ENCODE measurements at places on chromosomes 2 and 18.

GRCh38 chr2:40204268-40204667 lies 247.6 kb downstream of the SLC8A1 start:
- DNase-seq, result no peak

DNA sequence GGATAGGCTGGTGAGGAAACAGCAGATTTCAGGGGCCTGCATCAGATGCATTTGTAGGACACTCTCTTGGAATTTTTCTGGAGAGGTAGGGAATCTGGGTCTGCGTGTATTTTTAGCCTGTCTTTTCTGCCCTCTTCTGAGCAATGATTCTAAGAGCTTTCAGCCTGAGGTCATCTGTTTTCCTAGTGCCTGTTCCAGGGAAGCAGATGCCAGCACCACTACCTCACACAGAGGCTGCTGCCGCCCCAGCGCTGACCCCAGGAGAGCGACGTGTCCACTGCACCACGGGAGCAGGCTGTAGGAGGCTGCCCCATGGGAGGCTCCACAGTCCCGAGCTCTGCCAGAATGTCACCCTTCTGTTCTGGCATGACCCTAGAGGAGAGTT lies 316.5 kb downstream of the CYP26B1 start:
- DNase-seq, result no peak

DNA sequence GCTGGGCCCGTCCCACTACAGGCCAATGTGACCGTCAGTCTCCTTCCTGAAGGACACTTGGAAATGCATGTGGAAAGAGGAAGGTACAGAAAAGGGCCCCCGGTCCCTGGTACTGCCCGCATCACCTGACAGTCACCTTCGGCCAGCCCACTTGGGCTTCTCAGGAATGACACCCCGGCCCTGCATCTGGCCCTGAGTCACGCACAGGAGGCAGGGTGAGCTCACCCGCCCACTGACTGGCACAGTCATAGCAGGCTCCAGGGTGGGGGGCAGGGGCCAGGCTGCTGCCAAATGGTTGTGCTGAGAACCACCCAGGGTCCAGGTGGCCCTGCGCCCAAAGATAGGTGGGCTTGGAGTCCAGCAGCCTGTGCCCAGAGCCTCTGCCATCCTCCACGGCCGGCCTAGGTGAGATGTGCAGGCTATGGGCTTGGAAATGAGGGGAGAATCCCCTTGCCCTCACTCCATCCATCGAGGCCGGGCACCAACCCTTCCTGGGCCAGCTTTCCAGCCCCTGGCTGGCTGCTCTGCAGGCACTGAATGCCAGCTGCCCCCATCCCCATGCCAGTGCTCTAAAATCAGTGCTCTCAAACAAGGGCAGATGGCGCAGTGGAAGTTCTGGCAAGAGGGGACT lies 14.1 kb downstream of the EMX1 start:
- peak; percentile 63 for DNase-seq

DNA sequence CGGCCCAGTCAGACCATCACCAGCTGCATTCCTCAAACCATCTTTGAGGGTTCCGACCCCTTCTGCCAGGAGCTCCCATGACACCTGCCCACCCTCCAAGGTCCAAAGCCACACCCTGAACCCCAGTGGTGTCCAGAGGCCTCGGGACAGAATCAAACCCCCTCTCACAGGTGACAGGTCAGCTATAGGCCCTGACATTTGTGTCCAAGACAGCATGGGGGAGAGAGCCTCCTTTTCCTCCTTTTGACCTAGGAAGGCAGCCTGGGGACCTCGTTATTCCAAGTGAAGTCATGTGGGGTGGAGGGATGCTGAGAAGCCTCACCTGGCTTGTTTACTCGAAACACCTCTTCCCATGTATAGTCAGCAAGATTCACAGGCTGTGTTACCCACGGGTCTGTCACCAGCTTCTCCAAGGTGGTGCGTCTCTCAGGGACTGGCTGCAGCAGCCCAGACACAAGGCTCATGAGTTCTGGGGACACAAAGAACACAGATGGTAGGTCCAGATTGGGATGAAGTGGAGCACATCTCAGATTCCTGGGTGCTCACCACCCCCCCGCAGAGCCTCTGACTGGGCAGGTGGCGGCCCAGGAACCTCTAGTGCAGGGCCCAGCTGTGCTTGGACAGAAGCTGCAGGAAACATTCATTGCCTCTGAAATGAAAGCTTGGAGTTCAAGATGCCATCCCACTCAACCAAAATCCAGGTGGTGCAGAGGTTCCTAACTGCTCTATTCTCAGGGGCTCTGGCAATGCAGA lies 5.1 kb upstream of the MTERF4 start:
- DNase-seq, result no peak

- DNase-seq, result no peak
Measured at GRCh38 chr18:67794521-67794920, 278.0 kb upstream of the DSEL start.

DNA sequence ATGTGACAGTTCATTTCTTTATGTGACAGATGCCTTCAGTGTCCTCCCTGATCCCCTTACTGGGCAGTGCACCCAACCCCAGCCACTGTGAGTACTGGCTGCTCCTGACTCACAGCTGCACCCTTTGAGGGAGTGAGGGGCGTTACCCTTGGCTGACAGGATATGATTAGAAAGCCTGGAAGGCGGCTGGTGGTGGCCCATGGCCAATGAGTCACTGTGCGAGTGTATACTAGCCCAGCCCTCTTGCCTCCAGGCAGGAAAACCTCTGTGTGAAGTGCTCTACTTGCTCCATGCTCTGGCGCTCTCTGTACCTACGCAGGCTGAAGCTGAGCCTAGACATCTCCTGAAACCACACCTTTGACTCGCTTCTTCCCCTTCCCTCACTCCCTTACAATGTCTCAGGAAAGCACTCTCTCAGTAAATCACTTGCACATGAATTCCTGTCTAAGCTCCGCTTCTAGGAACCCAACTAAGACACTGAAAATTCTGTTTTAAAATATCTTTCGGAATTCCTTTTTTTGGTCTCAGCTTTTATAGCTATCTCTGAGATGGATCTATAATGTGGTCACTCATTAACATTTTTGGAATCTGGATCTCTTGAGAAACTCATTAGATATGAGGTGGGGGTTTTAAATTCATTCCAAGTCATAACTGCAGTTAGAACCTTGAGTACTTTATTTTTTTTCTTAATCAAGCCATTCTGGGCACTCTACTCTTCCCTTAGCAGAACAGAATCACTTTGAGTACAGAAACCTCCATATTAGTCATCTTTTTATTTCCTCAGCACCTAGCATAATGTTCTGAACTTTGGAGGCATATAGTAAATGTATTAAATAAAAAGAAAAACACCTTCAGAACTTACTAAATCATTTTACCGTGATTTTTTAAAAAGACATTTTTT lies 25.3 kb upstream of the STAM2 start:
- DNase-seq, result peak; percentile 93

DNA sequence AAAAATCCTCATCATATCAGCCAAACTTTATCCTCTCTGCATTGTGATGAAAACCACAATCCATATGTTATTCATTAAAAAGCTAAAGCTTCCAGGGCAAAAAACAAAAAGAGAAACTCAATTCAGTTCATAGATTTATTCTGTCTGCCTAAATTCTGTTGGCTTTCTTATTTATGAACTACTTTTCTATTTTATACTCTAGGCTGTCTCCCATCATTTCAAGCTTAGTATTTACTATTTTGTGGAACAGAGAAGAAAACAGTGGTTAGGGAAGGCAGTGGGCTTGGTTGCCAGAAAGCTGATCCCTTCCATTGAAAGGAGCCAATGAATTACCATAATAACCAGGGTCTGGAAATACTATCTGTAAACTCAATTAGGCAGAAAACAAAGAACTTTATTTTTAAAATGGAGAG lies 71.8 kb downstream of the RAPH1 start:
- DNase-seq, result no peak

DNA sequence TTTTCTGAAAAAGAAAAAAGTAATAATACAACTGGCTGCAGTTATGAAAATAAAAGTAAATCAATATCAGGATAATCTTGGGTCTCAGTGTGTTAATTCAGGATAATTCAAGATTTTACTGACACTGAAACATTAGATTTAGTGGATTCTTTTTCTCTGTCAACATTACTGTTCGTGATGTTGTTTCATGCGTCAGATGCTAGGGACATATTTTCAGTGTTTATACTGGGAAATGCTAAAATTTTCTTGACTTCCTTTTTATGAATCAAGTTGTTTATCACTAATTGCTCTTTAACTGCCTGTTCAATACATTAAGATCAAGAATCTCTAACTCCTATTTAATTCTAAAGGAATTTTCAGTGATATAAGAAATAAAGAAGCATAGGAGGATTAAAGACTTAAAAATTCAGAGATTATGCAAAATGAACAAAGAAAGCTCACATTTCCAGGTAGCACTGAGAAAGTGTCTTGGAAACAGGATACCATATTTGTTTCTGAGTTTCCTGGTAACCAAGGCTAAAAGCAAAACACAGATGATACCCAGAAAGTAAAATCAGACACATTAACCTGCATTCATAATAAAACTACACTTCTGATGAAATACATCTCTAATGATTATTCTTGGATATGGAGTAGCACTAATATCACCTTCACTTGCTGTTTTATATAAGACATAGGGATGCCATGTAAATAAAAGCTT lies 174.0 kb downstream of the ARL4C start:
- no peak for DNase-seq

- DNase-seq, result no peak
Measured at GRCh38 chr2:212858496-212858895, 292.9 kb downstream of the IKZF2 start.

GRCh38 chr2:3654011-3654410 lies 4.0 kb upstream of the ALLC start:
- DNase-seq, result no peak

GRCh38 chr2:6454286-6454990 lies 411.3 kb downstream of the CMPK2 start:
- no peak for DNase-seq

- DNase-seq, result peak; percentile 55
Measured at GRCh38 chr2:188512456-188512855, 220.8 kb downstream of the GULP1 start.

DNA sequence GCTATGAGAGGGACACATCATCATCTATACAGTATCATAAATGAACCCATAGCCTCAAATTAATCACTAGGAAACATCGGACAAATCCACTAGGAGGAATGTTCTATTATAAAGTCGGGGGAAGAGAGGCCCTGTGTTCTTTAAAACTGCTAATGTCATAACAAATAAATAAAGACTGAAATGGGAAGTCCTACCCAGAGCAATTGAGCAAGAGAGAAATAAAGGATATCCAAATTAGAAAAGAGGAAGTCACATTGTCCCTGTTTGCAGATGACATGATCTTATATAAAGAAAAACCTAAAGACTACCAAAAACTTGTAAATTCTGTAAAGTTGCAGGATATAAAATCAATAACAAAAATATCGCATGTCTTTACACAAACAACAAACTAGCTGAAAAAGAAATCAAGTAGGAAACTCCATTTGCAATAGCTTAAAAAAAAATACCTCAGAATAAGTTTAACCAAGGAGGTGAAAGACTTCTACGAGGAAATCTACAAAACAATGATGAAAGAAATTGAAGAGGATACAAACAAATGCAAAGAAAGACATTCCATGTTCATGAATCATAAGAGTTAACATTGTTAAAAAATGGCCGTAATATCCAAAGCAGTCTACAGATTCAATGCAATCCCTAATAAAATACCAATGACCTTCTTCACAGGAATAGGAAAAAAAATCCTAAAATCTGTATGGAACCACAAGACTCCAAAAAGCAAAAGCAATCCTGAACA lies 30.6 kb downstream of the RTN4 start:
- peak; percentile 81 for DNase-seq

- DNase-seq, result peak; percentile 69
Measured at GRCh38 chr2:186862869-186863709, 14.1 kb upstream of the ZSWIM2 start.

GRCh38 chr2:139281124-139281523 lies 500.9 kb upstream of the NXPH2 start:
- DNase-seq, result no peak

DNA sequence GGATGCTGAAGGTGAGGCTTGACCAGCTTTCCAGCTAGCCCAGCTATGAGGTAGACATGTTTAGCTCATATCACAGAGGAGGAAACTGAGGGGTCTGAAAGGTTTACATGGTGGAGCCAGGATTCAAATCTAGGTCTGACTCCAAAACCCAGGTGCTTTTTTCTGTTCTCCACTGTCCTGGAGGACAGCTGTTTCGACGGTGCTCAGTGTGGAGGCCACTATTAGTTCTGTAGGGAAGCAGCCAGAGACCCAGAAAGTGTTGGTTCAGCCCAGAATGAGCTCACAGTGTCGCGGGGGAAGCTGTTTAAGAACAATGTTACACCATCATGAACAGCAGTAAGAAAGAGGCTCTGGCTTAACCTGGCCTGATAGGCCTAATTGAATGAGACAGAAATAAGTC lies 11.1 kb downstream of the PROC start:
- DNase-seq, result no peak

GRCh38 chr2:166405569-166405926 lies 29.8 kb upstream of the SCN9A start:
- DNase-seq, result no peak

GRCh38 chr2:73830871-73831401 lies 2.2 kb downstream of the STAMBP start:
- DNase-seq, result peak; percentile 83

GRCh38 chr2:196486146-196486545 lies 153.4 kb upstream of the CCDC150 start:
- DNase-seq, result no peak

DNA sequence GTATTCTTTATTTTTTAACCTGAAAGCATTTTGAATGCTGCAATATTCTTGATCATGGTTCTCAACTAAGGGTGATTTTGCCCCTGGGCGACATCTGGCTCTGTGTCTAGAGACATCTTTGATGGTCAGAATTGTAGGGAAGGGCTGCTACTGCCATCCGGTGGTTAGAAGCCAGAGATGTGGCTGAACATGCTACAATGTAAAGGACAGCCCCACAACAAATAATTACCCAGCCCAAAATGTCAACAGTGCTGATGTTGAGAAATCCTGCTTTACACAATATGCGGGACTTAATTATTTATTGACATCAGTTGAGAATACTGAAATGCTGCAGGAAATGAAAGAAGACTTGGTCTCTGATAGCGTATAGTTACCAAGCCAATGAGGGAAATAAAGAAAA lies 37.5 kb upstream of the SERPINB2 start:
- peak; percentile 61 for DNase-seq

Data from suppressor macrophage treated with lipopolysaccharide for 1 hour (primary cell).